ENCODE measurements at places on chromosomes 6 and 20.

DNA sequence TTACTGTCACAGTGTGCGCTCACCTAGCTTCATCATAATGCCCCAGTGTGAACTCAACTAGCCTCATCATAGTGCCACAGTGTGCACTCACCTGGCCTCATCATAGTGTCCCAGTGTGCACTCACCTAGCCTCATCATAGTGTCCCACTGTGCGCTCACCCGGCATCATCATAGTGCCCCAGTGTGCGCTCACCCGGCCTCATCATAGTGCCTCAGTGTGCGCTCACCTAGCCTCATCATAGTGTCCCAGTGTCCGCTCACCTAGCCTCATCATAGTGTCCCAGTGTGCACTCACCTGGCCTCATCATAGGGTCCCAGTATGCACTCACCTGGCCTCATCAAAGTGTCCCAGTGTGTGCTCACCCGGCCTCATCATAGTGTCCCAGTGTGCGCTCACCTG is 10.6 kb downstream of the TMEM242 start:
- H3K27ac ChIP-seq = no peak overlapping the region
- no peaks in the 10 kb centered on the region for H3K4me1 ChIP-seq
- no peaks in the 10 kb centered on the region for H3K36me3 ChIP-seq
- no peak for DNase-seq
- no peaks in the 10 kb centered on the region for H3K27me3 ChIP-seq

GRCh38 chr6:114080891-114081510 is 110.1 kb upstream of the HDAC2 start:
- no peak overlapping the region for H3K27ac ChIP-seq
- H3K36me3 ChIP-seq = no peaks in the 10 kb centered on the region
- no peak for DNase-seq
- H3K4me3 ChIP-seq = no peak overlapping the region
- H3K27me3 ChIP-seq = no peaks in the 10 kb centered on the region

- no peaks in the 10 kb centered on the region for H3K4me1 ChIP-seq
- H3K36me3 ChIP-seq = no peaks in the 10 kb centered on the region
Measured at GRCh38 chr6:54624216-54624615, 222.4 kb upstream of the FAM83B start.

DNA sequence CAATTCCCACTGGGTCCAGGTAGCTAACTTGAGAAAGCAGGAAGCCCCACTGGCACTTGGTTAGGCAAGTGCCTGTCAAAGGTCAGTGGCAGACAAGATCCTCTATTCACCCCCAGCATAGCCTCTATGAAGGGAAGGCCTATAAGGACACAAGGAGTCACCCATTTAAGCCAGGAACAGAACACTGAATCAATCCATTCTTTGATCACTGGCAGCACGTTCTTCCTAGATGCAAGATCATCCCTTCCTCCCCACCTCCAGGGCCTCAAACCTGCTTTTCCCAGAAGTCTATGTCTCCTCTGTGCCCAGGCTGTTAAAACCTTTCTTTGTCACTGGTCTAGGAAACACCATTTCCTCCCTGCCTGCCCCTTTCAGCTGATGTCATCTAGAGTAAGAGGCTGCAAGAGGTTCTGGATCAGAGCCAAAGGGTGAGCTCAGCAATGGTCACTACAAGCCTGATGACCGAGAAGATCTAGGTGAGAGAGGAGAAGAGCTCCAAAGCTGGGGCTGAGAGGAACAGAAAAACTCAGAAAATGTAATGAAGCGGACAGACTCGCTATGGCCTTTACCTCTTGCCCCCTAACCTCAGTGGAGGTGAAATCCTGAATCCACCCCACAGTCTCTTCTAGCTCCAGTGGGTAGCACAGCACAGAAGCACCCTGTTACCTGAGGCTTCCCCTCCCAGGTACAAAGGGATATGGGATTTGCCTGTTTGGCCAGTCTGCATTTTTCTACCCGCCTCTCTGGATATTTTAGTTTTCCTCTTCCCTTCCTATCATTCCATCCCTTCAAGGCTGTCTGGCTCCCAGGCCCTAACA is 1.8 kb downstream of the GTPBP2 start:
- peaks cover 41% of the 10 kb centered on the region for H3K36me3 ChIP-seq
- DNase-seq = peak; percentile 85
- H3K27ac ChIP-seq = peak overlapping the region; percentile 21

DNA sequence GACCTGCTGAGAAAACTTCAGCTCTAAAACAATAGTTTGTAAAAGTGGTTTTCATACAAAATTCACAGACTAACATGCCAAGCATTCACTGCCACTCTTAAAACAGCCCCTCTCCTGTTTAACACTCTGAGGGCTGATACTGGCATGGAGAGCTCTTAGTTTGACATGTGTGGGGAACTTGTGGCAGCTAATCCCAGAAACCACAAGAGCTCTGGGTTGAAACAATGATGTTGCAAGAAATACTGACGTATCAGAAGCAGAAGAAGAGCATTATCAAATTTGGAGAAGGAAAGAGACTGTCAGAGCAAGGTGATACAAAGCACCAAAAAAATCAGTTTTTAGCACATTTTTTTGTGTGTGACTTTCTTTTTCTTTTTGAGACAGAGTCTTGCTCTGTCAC is 5.1 kb downstream of the BEND3 start:
- no peak overlapping the region for H3K4me3 ChIP-seq
- H3K4me1 ChIP-seq = peaks cover 8% of the 10 kb centered on the region
- no peaks in the 10 kb centered on the region for H3K27me3 ChIP-seq
- no peak for DNase-seq
- H3K36me3 ChIP-seq = no peaks in the 10 kb centered on the region
- no peak overlapping the region for H3K27ac ChIP-seq

DNA sequence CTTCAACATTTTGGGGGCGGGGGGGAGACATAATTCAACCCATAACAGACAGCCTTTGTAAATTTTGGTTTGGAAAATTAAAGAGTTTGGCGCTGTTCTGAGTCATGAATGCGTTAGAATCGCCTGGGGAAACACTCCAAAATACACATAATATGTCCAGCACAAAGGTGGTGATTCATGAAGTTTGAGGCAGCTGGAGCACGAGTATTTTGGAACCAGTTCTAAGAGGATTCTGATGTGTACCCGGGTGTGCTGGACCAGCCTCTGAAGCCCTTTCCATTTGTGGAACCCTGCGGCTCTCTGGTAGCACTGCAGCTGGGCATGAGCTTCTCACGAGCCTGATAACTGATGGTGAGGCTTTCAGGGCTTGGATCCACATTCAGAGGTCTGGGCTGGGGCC is 4.7 kb downstream of the GMPR start:
- H3K4me3 ChIP-seq = no peak overlapping the region
- peaks cover 30% of the 10 kb centered on the region for H3K4me1 ChIP-seq
- H3K36me3 ChIP-seq = peaks cover 11% of the 10 kb centered on the region
- H3K27ac ChIP-seq = peak overlapping the region; percentile 49
- H3K27me3 ChIP-seq = no peaks in the 10 kb centered on the region

DNA sequence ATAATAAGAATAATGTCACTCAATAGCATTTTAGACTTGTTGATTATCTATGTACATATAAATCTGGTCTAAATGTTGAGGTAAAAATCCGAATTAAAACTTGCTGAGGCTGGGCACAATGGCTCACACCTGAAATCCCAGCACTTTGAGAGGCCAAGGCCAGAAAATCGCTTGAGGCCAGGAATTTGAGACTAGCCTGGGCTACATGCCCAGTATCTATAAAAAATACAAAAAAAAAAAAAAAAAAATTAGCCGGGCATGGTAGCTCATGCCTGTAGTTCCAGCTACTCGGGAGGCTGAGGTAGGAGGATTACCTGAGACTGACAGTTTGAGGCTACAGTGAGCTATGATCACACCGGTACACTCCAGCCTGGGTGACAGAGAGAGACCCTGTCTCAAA is 34.2 kb upstream of the SUPT3H start:
- DNase-seq = no peak
- no peaks in the 10 kb centered on the region for H3K27me3 ChIP-seq
- H3K4me1 ChIP-seq = peaks cover 8% of the 10 kb centered on the region
- H3K36me3 ChIP-seq = no peaks in the 10 kb centered on the region

GRCh38 chr6:167345960-167346359 is 21.1 kb downstream of the TTLL2 start:
- H3K27me3 ChIP-seq = no peaks in the 10 kb centered on the region
- H3K4me1 ChIP-seq = no peaks in the 10 kb centered on the region
- no peak overlapping the region for H3K4me3 ChIP-seq
- no peak overlapping the region for H3K27ac ChIP-seq
- no peak for DNase-seq
- H3K36me3 ChIP-seq = no peaks in the 10 kb centered on the region

DNA sequence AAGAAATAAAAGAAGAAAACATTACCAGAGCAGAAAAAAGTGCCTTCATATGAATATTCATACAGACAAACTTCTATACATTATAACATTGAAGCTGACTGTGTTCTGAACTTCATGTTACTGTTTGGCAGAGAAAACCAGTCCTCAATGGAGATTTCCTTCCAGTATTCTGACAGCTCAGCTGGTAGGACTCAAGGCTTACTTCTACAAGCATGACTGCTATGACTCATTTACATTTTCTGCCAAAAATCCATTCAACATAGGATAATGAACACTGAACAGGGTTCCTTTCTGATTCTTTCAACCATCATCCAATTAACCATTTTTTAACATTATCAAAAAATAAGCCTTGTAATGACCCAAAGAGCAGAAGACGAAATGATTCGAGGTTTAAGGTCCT is 25.4 kb downstream of the COL9A1 start:
- H3K4me3 ChIP-seq = no peak overlapping the region
- H3K4me1 ChIP-seq = no peaks in the 10 kb centered on the region
- no peaks in the 10 kb centered on the region for H3K36me3 ChIP-seq
- DNase-seq = no peak
- H3K27me3 ChIP-seq = no peaks in the 10 kb centered on the region
- H3K27ac ChIP-seq = no peak overlapping the region

GRCh38 chr20:50111120-50111828 is 1.7 kb downstream of the UBE2V1 start:
- H3K4me1 ChIP-seq = peaks cover 53% of the 10 kb centered on the region
- H3K4me3 ChIP-seq = peak overlapping the region; percentile 98
- no peaks in the 10 kb centered on the region for H3K36me3 ChIP-seq
- no peak for DNase-seq
- H3K27ac ChIP-seq = peak overlapping the region; percentile 99

DNA sequence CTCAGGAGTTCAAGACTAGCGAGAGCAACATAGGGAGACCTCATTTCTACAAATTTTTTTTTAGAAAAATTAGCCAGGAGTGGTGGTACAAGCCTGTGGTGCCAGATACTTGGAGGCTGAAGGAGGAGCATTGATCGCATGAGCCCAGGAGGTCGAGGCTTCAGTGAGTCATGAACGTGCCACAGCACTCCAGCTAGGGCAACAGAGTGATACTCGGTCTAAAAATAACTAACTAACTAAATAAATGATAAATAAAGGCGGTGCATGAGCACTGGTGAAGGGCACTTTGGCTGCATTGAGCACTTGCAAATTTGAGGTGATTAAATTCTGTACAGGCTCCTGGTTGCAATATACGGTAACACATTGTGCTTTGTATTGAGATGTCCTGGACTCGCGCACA is 13.5 kb downstream of the HLA-A start:
- no peak for DNase-seq
- no peak overlapping the region for H3K4me3 ChIP-seq
- H3K27ac ChIP-seq = no peak overlapping the region
- H3K4me1 ChIP-seq = no peaks in the 10 kb centered on the region
- H3K27me3 ChIP-seq = no peaks in the 10 kb centered on the region
- H3K36me3 ChIP-seq = no peaks in the 10 kb centered on the region

- H3K27me3 ChIP-seq = peaks cover 2% of the 10 kb centered on the region
- no peaks in the 10 kb centered on the region for H3K36me3 ChIP-seq
- H3K4me1 ChIP-seq = peaks cover 19% of the 10 kb centered on the region
- no peak for DNase-seq
- peak overlapping the region; percentile 2 for H3K4me3 ChIP-seq
Measured at GRCh38 chr6:33018904-33019303, 9.5 kb upstream of the HLA-DOA start.

DNA sequence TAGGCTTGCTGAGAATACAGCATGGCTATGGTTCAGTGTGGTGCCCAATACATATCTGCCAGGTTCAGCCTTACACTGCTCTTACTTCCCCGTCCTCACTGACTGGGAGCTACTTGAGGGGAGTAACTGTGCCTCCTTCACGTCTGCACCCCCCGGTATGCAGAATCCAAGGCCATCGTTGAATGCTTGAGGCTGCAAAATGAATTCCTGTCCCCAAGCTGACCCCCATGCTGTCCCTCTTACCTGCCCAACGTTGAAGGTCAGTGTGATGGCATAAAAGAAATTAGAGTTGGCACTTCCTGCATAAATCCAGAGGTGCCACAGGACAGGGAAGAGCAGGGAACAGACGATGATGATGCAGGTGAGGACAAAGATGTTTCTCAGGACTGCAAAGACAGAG is 16.3 kb downstream of the MAP1LC3A start:
- H3K27ac ChIP-seq = no peak overlapping the region
- H3K36me3 ChIP-seq = peaks cover 49% of the 10 kb centered on the region
- no peak overlapping the region for H3K4me3 ChIP-seq
- H3K27me3 ChIP-seq = no peaks in the 10 kb centered on the region
- peaks cover 21% of the 10 kb centered on the region for H3K4me1 ChIP-seq
- DNase-seq = no peak

DNA sequence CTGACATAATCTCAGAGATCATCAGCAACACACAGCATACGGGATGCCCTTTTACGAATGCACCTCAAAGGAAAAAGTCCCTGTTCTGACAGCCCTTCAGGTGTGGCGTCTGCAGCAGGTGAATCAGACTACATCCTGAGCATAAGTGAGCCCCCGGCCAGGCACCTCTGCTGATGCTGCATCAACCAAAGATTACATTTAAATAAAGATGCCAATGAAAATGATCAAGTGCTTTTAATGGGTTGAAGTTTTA is 58.7 kb downstream of the INSM1 start:
- H3K36me3 ChIP-seq = peaks cover 18% of the 10 kb centered on the region
- H3K4me1 ChIP-seq = no peaks in the 10 kb centered on the region
- no peak for DNase-seq
- H3K27me3 ChIP-seq = no peaks in the 10 kb centered on the region

- H3K4me3 ChIP-seq = no peak overlapping the region
- H3K27ac ChIP-seq = no peak overlapping the region
- no peaks in the 10 kb centered on the region for H3K4me1 ChIP-seq
- no peak for DNase-seq
- H3K36me3 ChIP-seq = no peaks in the 10 kb centered on the region
Measured at GRCh38 chr6:19812512-19813119, 24.6 kb upstream of the ID4 start.

GRCh38 chr20:24768201-24768636 is 180.8 kb upstream of the CST7 start:
- H3K27me3 ChIP-seq = no peaks in the 10 kb centered on the region
- no peaks in the 10 kb centered on the region for H3K36me3 ChIP-seq
- no peak for DNase-seq
- no peak overlapping the region for H3K4me3 ChIP-seq
- no peaks in the 10 kb centered on the region for H3K4me1 ChIP-seq

GRCh38 chr6:53035549-53036213 is 29.5 kb upstream of the FBXO9 start:
- H3K4me3 ChIP-seq = no peak overlapping the region
- H3K27ac ChIP-seq = no peak overlapping the region
- H3K27me3 ChIP-seq = no peaks in the 10 kb centered on the region
- H3K36me3 ChIP-seq = peaks cover 5% of the 10 kb centered on the region
- H3K4me1 ChIP-seq = no peaks in the 10 kb centered on the region

GRCh38 chr6:35259948-35260590 is 534 bp downstream of the ZNF76 start:
- H3K27ac ChIP-seq = peak overlapping the region; percentile 98
- DNase-seq = peak; percentile 51
- peak overlapping the region; percentile 96 for H3K4me3 ChIP-seq

- no peaks in the 10 kb centered on the region for H3K4me1 ChIP-seq
- H3K27me3 ChIP-seq = no peaks in the 10 kb centered on the region
- H3K36me3 ChIP-seq = no peaks in the 10 kb centered on the region
- no peak overlapping the region for H3K4me3 ChIP-seq
Measured at GRCh38 chr6:64084185-64084663, 448.6 kb downstream of the PHF3 start.

- no peak overlapping the region for H3K27ac ChIP-seq
- DNase-seq = no peak
- H3K4me1 ChIP-seq = no peaks in the 10 kb centered on the region
Measured at GRCh38 chr6:117432273-117432672, 6.5 kb upstream of the ROS1 start.

Measured in tibial nerve (tissue), 4 donors.